ENCODE measurements at places on chromosomes 1 and 21.

DNA sequence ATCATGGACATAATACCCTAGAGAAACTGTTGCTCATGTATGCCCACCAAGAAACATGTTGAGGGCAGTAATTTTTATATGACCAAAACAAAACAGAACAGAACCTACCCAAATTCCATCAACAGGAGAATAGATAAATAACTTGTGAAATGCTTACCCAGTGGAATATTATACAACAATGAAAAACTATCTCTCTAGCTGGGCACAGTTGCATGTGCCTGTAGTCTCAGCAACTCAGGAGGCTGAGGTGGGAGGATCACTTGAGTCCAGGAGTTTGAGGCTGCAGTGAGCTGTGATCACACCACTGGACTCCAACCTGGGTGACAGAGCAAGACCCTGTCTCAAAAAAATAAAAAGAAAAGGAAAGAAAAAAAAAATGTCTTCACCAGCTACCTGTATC is 37.6 kb upstream of the RCSD1 start:
- no peak for DNase-seq

DNA sequence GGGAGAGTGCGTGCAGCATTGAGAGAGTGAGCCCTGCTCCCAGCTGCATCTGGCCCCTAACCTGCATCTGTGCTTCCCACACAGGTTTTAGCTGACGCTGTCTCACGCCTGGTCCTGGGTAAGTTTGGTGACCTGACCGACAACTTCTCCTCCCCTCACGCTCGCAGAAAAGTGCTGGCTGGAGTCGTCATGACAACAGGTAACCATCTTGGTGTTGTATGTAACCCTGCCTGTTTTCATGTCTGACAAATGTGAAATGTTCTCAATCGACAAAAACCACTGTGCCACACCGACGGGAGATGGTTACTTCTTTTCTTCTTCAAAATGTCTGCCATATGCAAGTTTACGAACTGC is 105.8 kb downstream of the ADARB1 start:
- DNase-seq: no peak

- no peak for DNase-seq
These were observed 1602.9 kb downstream of the KCNT2 start for GRCh38 chr1:195005338-195005737.

GRCh38 chr1:36818771-36819170 is 215.5 kb downstream of the GRIK3 start:
- DNase-seq: no peak

DNA sequence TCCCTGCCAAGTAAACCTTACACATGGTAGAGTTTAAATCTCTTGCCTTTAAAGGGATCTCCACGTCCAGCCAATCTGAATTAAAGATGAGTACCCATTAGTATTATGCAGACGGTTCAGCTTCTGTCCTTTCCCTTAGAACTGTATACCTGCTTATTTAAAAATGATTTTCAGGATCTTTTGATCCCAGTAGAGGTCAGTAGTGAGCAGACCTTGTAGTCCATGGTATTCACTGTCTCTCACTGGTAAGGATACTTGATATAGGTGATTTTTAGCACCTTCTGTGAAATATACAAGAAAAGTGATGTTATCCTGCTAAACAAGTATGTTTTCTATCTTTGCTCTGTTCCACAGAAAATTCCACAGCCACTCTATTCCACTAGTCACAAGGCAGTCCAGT is 1211.6 kb upstream of the ADGRL4 start:
- DNase-seq: peak; percentile 55

DNA sequence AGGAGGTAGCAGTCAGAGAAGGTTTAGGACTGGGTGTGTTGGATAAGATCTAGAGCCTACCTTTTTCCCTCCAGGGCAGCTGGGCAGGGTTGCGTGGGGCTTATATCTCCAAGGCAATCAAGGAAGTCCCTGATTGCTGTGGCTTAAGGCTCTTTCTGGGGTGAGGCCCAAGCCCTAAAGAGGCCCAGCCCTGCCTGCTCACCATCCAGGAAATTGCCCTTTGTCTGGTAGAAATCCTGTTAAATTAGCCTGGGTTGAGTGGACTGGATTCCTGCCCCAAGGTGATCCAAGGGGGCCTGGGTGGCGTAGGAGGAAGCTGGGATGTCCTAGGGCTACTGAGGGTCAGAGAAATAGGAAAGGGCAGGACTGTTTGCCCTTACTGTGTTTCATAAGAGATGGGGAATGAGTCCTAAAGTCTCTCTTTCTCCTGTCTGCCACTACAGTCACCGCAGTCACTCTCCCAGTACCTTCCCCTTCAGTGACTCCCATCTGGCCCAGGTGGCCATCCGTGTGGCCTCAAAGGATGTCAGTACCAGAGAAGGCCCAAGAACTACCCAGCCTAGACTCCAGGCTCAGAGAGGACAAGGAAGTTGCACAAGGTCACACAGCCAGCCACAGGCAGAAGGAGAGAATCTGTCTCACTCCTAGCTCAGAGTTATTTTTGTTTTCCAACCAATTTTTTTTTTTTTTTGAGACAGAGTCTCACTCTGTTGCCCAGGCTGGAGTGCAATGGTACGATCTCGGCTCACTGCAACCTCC is 25.8 kb downstream of the MFSD2A start:
- no peak for DNase-seq

- DNase-seq: no peak
These were observed 1.3 kb downstream of the WLS start for GRCh38 chr1:68230901-68231626.

- no peak for DNase-seq
These were observed 458 bp downstream of the ZC3H12A start for GRCh38 chr1:37474697-37475379.

DNA sequence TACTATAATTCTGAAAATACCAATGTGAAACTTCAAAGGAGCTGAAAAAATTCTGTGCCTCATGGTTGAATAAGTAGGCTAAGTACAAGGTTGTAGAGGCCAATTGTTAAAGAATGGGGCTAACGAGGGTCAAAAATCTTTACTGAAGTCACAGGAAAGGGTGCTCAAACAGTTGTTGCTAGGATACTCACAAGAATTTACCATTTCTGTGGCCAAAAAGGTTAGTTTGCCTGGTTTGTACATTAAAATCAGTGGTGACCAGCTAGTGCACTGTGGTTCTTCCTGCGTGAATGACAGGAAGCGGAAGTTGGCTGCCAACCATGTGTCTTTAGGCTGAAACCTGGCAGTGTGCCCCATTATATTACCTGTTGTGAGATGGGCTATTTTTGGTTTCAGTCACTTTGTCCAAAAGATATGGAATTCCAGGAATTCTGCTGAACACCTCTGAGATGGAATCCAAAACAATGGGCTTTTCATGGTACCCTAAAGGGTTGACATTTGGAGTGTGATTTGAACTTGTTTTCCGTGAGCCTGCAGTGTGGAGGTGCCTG is 13.5 kb downstream of the MAP3K21 start:
- DNase-seq: no peak

DNA sequence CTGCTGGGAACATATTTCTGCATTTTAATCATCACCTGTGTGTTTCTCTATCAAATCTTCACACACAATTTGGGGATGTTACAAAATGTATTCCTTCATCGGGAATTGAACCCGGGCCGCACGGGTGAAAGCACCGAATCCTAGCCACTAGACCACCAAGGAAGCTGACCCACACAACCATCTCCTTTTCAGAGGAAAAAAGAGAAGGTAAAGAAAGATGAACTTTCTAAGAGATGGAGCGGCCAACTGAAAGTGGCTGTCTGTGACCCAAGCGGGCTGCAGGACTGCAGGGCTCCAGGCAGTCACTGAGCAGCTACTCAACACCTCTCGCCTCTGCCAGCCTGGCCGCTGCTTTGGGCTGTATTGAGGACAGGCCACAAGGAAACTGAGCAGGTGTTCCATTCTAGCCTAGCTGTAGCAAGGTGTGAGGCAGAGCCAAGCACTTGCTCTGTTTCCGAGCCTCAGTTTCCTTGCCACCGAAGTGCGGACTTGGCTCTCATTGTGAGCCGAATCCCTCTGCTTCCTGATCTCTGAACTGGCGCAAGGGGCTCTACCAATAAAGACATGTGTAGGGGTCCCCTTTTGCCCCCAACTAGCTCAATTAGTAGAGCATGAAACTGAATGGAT is 156.9 kb upstream of the NBPF11 start:
- no peak for DNase-seq

- peak; percentile 87 for DNase-seq
These were observed 12.9 kb downstream of the PTPRU start for GRCh38 chr1:29249170-29249691.

DNA sequence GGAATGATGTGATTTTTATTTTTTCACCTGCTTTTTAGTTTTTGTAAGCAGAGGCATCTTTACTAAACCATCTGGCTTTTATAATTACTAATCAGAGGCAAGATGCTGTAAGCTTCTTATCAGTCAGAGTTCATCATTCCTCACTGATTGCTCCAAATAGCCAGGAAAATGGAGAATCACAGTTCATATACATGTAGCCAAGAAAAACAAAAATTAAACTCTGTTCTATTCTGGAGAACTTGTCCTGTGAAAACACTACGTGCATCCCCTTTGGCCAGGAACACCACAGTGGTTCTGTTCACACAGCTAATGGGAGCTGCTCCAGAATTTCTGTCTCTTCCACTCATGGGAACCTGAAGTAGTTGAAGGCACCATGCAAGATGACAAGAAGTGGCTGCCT is 725.5 kb upstream of the CHRM3 start:
- no peak for DNase-seq

DNA sequence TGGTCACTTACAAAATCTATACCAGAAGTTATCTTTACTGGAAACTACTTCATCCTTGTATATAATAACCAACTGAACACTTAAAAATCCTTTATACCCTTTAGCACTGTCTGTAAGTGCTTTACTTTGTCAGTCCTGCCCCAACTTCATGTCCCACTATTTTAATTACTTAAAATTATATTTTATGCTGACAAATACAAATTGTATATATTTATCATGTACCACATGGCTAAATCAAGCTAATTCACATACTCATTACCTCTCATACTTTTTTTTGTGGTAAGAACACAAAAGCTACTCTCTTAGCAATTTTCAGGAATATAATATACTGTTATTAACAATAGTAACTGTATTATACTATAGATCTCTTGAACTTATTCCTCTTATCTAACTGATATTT is 63.0 kb downstream of the EVI5 start:
- DNase-seq: no peak

GRCh38 chr1:41662061-41662764 is 177.7 kb upstream of the EDN2 start:
- no peak for DNase-seq

DNA sequence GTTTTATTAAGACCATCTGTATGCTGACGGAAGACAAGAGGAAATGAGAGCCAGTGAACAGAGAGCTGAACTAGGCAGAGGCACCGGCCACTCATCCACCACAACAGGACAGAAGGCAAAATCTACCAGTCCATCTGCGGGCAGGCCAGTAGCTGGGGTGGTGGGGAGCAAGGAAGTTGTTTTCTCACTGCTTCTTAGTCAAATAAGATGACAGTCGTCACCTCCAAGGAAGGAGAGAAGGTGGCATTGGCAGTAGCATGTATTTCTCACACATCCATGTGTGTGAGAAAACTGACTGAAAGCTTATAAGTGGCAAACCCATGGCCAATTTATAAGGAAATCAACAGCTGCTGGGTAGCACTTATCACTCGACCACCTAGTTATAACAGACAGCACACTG is 8.2 kb downstream of the TTC13 start:
- DNase-seq: no peak

- DNase-seq: no peak
These were observed 128.8 kb downstream of the RRAGC start for GRCh38 chr1:38730511-38731397.

DNA sequence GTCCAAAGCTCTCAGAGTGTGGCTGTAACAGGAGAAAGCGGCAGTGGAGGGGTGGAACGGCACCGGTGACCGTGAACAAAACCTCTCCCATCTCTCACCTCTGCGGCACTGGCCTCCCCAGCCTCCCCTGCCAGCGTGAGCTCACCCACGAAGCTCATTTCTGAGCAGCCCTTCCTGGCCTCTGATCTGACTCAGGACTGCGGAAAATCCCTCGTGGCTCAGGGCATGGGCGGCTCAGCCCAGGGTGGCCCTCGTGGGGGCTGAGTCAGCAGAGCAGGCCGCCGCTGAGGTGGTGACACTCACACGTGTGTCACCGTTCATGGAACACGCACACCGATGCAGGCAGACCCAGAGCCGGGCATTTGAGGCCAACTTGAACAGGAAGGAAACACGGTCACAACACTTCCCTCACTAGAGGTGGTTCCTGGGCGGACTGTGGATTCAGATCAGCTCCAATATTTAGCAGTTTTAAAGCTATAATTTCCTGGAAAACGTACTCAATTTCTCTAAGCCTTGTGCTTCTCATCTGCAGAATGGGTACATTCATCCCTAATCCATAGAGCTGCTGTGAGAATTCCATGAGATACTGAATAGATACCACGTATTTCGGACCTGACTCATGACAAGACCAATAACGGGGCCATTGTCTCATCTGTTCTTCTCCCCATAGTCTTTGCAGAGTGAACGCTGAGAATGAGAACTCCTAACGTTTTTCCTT is 115.0 kb upstream of the TMPRSS2 start:
- DNase-seq: no peak

- DNase-seq: no peak
These were observed 301.4 kb downstream of the ZNF326 start for GRCh38 chr1:90296327-90296726.

- DNase-seq: no peak
These were observed 93.8 kb upstream of the CCDC190 start for GRCh38 chr1:162954824-162955223.

DNA sequence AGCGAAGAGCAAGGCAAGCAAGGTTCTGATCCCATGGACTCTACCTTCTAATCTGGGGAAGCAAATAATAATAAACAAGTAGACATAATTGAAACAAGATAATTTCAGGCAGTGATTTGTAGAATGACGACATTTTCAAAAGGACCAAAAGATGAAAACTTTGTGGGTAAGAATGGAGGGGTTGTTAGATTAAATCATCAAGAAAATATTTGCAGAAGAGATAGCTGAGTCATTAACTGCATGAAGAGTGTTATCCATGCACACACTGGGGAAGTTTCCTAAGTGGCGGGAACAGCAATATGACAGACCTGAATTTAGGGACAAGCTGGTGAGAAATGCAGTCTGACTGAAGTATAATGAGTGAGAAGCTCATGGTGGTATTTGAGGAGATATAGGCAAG is 583.1 kb upstream of the RGS18 start:
- no peak for DNase-seq
